T-helper 17 cell (primary cell): ENCODE measurements at places on chromosomes 11 and 22.

DNA sequence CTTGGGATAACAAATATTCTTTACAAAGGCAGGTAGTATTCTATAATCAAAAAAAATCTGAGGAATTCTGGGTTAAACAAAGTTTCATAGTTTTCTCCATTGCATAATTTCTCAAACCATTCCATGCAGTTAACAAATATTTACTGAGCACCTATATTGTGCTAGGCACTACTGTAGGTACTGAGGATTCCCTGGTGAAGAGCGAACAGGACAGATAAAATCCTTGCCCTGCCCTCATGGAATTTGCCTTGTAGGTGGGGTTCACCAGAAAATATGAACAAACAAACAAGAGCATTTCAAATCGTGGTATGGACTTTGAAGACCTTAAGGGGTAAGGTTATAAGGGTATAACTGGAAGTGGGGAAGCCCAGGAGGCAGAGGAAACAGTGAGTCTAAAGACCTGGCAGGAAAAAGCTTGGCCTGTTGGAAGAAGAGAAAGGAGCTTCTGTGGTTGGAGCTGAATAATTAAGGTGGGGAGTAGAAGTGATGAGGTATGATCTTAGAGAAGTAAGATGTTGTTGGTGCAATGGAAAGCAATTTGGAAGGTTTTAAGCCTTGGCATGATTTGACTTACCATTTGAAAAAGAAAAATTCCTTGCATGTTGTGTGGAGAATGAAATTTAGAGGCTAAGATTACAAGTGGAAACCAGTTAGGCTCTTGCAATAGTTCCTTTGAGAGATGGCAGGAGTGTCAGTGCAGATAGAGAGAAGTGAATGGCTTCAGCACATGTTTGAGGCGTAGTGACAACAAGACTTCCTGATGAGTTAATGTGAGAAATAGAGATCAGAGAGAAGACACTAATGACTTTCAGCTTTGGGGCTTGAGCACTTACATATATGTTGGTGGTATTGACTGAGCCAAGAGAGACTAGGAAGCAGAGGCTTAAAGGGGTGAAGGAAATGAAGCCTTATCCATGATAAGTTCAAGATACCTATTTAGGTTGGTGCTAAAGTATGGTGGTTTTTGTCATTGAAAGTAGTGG lies 55.7 kb upstream of the PICALM start:
- no peak for DNase-seq

GRCh38 chr11:64841592-64842365 lies 2.7 kb downstream of the CDC42BPG start:
- no peak for DNase-seq

DNA sequence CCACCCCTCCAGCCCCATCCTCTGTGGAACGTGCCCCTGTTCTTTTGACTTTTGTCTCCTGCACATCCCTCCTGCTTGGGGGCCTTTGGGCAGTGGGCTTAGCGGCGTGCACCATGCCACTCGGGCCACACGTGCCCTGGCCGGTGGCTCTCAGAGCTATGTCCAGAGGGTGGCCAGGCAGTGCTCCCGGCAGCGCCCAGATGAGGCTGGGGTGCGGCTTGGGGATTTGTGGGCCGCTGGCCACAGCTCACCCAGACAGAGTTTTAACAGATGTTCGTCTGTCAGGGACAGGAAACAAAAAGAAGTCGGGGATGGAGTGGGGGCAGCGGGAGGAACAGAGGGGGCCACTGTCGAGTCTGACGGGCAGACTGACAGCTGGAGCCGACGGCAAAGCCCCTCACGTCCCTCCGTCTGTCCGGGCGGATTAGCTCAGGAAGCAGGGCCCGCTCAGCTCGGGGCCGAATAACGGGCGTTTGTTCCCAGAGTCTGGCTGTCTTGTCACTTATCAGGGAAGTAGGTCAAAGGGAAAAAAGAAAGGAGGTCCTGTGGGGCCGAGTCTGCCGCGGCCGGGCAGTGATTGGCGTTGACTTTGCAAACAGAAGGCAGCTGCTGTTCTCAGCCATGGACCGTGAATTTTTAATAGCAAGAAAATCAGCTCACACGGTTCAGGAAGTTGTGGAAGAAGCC lies 61.6 kb downstream of the LRP5 start:
- DNase-seq, result no peak

- no peak for DNase-seq
Measured at GRCh38 chr11:61829806-61830205, 1.7 kb downstream of the FADS2 start.

DNA sequence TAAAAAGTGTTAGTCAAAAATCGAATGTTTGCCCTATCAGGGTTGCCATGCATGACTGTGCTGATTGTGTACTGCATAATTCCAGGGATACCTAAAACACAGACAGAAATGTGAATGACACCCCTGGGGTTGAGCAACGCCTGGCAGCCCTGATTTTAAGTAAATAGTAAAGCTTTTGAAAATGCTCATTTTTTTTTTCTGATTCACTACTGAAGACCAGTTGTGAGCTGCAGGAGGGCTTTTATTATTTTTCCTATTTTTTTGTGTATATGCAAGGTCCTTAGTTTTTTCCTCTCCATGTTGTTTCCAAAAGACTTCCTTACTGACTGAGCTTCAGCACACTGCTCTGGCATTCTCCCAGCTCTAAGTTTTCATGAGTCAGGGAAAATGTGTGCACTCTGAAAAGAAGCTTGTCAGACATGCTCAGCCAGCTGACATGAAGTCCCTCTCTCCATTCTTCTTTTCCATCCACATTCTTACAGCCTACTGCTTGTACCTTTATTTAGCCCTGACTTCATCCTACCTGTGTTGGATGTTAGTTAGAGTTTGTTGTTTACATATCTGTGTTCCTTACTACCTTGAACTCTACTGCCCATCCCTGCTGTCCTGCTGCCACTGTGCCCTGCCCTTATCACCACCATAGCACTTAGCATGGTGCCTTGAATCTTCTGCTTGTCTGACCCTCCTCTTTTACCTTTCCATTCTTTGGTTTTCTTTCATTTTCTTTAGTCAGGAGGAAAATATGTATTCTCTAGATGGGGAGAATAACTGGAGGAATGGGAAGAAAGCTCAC lies 79.5 kb downstream of the HORMAD2 start:
- no peak for DNase-seq

DNA sequence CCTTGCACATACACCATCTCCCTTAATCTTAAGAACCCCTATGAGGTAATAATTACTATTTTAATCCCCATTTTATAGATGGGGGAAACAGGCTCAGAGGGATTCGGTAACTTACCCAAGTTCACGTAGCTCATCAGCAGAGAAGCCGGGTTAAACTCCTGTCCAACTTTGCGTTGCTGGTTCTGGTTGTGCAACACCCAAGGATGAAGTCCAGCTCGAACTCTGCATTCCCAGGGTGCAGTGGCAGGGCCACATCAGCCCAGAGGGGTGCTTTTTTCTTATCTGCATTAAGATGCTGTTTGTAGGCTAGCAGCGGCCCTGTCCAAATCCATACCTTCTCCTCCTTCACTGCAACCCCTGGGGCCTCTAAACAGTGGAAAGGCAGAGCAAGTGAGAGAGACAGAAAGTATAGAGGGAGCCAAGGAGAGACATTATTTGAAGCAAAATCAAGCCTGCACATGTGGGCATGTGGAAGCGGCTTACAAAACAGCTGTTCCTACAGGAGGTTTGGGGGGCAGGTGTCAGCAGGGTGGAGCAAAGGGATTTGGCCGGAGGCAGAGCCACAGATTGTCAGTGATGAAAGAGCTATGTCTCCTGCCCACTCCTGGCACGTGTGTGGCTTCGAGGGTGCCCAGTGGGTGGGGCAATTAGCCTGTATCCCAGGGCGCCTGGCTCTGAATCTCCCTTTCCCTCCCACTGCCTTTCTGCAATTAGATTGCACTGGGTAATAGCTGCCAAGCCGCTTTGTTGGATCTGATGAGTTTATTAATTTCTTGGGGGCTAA lies 129.5 kb upstream of the TBCEL start:
- no peak for DNase-seq

DNA sequence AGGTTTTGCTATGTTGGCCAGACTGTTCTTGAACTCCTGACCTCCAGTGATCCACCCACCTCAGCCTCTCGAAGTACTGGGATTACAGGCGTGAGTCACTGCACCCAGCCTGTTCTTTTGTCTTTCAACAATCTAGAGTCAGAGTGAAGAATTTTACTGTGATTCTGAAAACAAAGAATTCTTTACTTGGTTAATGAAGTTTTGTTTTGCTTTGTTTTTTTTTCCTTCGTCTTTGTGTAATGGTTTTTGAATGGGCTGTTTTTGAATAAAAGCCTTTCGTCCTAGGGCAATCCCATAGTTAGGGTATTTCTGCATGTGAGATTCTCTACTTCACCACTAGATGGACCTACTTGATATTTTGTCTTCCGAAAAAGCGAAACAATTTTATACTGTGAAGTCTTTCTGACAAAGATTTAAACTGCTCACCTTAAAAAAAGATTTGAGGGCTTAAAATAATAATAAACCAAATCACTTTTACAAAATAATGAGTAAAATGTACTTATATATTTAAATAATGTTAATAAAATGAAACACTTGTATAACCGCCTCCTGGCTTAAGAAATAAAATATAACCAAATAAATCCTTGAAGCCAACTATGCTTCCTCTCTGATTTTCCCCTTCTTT lies 43.4 kb upstream of the SC5D start:
- no peak for DNase-seq

GRCh38 chr11:110856996-110857812 lies 145.0 kb upstream of the ARHGAP20 start:
- no peak for DNase-seq

- no peak for DNase-seq
Measured at GRCh38 chr22:35399114-35399677, 744 bp upstream of the MCM5 start.

DNA sequence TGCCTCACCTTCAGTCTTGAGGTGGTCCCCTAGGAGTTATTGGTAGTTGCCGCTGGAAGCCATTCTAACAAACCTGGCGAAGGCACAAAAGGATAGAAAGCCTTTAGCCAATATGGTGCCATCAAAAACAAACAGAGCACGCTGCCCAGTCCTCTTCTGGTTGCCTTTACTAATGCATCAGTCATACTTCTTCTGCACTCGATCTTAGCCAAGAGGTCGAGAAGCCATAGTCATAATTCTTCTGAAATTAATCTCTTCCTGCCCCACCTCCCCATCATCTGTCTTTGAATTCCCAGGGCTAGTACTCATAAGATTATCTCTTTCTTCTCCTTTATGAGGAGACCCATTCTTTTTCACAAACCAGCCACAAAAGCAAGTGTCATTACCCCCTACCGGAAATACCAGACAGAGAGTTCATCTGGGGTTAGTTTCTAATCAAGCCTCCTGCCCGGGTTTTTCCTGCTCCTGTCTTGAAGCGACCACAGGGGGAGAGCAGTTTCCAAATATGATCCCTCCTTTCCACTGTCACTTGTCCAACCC lies 21.4 kb upstream of the EHF start:
- DNase-seq, result no peak

- DNase-seq, result no peak
Measured at GRCh38 chr11:115477410-115477809, 26.8 kb downstream of the CADM1 start.

DNA sequence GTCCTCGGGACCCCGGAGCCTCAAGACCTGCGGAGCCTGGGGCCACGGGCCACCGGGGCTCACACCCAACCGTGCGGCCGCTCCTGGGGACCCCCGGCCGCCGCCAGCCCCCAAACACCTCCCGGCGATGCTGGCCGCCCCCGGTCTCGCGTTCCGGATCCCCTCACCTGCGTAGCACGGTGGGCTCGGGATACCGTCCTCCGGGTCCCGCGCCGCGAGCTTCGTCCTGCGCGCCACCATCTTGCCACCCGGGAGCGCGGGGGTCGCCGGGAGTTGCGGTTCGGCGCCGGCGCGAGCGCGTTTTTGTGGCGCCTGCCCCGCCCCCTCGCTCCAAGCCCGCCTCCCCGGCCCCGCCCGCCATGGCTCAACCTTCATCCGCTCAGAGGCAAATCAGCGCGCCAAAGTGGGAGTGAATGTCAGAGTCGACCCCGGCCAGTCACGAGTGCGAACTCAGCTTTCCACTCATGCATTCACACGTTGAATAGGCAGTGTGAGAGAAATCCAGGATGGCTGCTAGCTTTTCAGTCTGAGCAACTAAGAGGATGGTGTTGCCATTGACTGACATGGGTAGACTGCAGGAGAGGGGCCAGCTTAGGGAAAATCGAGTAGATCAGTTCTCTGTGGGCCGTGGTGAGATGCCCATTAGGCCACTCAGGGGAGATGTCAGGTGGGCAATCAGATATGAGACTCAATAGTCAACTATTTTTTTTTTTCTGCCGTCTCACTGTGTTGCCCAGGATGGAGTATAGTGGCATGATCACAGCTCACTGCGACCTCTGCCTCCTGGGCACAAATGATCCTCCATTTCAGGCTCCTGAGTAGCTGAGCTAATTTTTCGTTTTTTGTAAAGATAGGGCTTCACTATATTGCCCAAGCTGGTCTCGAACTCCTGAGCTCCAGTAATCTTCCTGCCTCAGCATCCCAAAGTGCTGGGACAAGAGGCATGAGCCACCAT lies 28.3 kb downstream of the SERHL2 start:
- DNase-seq, result peak; percentile 78

- no peak for DNase-seq
Measured at GRCh38 chr11:76824083-76824939, 36.4 kb upstream of the ACER3 start.

GRCh38 chr11:27274854-27275395 lies 88.1 kb downstream of the CCDC34 start:
- DNase-seq, result no peak

GRCh38 chr11:70192666-70193410 lies 10.3 kb upstream of the FADD start:
- no peak for DNase-seq

GRCh38 chr22:21764038-21764804 lies 28.6 kb upstream of the YPEL1 start:
- no peak for DNase-seq

GRCh38 chr11:121038648-121039409 lies 14.9 kb downstream of the TBCEL start:
- DNase-seq, result no peak

- no peak for DNase-seq
Measured at GRCh38 chr22:45886540-45886939, 90.4 kb downstream of the WNT7B start.

- no peak for DNase-seq
Measured at GRCh38 chr22:31350410-31350863, 4.3 kb upstream of the PATZ1 start.

GRCh38 chr11:62665599-62666258 lies 617 bp downstream of the CSKMT start:
- DNase-seq, result peak; percentile 33

DNA sequence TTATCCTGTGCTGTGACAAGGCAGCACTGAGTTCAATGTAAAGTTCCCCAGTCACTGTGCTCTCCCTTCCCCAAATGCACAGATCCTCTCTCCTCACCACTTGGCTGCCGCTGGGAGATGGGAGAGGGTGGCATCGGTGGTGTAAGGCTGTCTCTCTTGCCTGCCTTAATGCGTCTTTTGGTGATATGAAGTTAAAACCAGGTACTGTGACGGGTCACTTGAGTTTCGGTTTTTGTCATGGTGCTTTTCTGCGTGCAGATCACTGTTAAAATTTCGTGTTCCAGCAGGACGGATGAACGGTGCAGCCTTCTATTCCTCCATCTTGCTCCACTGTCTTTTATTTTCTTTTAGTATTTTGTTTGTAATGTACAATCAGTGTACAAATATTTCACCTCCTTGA lies 18.6 kb downstream of the GLB1L2 start:
- DNase-seq, result no peak

- DNase-seq, result no peak
Measured at GRCh38 chr22:27620367-27621154, 181.0 kb downstream of the MN1 start.
